ENCODE measurements at places on chromosomes 5 and 9. TPM values are rescaled to one million over a fixed set of nuclear protein-coding genes. Genes with fewer than 3 reads are reported as not detected.

The TNFSF8 gene
- total RNA-seq, result not detected

The SLC25A2 gene
- not detected for total RNA-seq

GRCh38 chr9:107717529-107718314, 228.2 kb upstream of the KLF4 start:
- DNase-seq, result no peak

The FGF10 gene
- total RNA-seq, result 60.0 TPM

DNA sequence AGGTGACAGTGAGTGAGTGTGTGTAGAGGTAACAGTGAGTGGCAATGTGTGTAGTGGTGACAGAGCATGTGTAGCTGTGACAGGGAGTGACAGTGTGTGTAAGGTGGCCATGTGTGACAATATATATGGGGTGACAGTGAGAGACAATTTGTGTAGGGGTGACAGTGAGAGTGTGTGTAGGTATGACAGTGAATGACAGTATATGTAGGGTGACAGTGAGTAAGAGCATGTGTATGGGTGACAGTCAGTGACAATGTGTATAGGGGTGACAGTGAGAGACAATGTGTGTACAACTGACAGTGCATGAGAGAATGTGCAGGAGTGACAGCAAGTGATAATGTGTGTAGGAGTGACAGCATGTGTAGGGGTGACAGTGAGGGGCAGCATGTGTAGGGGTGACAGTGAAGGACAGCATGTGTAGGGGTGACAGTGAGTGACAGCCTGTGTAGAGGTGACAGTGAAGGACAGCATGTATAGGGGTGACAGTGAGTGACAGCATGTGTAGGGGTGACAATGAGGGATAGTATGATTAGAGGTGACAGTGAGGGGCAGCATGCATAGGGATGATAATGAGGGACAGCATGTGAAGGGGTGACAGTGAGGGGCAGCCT, 10.1 kb upstream of the GAPT start:
- no peak for DNase-seq

The SRD5A1 gene
- 29.9 TPM for total RNA-seq

- DNase-seq, result no peak
Observed at GRCh38 chr5:30438785-30439184, 754.7 kb upstream of the CDH6 start.

DNA sequence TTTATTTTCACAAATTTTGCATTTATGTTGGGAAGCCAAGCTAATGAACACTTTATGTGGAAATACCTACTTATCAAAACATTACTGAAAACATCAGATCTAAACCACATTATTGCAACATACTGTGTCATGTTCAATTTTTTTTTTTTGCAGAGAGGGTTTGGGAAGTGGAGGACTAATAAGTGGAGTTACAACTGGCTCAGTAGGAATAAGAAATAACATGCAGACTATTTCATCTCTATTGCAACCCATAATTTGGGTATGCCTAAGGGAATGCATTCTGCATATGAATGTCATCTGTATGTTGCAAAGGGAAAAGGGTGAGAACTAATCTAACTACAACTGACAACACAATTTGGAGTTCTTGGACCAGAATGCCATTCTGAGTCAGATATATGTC, 41.8 kb downstream of the APC start:
- DNase-seq, result no peak

The SCGB3A1 gene
- total RNA-seq, result not detected

DNA sequence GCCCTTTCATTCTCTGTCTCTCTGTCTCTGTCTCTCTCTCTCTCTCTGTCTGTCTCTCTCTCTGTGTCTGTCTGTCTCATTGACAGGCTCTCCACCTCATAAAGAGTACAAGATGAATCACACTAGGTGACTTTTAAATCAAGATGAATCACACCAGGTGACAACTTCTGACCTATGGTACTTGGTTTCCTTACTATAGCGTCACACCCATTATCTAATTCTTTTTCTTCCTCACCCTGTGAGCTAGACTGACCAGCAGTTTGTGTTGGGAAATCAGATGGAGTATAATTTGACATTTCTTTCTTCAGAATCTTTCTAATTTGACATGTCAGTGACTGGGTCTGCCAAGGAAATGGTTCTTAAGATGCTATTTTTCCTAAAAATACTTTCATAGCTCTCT, 232.9 kb downstream of the ARRDC3 start:
- DNase-seq, result no peak

Data from cardiac muscle cell (in vitro differentiated cells and primary cell).